ENCODE measurements at places on chromosomes 12 and 14.

DNA sequence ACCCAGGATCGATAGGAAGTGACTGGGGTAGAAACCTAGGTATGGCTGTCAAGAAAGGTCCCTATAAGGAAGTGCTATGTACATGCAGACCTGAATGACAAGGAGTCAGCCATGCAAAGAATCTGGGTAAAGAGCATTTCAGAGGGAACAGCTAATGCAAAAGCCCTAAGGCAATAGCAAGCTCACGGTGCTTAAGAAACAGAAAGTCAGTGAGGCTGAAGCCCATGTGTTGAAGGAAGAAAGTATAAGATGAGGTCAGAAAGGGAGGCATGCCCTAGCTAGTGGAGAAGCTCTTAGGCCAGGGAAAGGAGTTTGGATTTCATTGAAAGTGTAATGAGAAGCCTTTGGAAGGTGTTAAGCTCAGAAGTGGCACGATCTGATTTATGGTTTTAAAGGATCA, 6.0 kb upstream of the ADCY6 start:
- no peak for DNase-seq

DNA sequence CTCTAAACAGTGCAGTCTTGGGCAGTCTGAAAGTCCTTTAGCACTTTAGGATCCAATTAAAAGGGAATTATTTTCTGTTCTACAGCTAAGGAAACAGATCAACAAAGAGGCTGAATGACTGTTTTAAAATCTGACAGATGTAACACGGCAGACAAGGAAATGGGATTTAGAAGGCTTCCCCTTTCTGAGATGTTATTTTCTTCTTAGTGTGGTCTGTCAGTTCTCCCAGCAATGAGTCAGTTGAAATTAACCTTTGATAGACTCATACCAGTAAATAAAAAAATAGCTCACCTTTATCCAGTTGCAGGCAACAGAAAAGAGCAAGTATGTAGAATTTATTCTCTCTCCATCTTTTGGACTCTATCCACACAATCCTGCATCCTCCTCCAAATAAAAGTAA, 98.1 kb downstream of the NEDD1 start:
- DNase-seq = no peak

- no peak for DNase-seq
Measured at GRCh38 chr14:89543425-89543790, 126.4 kb upstream of the FOXN3 start.

DNA sequence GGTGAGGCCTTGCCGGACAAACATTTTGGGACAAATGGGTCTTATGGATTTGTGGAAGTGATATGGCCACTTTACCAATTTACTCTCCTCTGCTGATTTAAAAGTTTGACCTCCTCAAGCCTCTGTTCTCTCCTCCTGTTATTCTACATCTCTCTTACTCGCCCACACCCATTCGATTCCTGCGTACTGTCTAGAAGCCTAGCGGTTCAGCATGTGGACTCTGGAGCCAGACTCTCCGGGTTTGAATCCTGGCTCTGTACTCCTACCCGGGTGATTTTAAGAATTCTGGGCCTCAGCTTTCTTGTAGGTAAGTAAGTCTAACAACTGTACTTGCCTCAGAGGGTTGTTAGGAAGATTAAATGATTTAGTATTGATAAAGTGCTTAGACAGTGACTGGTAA, 168.6 kb upstream of the IFNG-AS1 start:
- no peak for DNase-seq

DNA sequence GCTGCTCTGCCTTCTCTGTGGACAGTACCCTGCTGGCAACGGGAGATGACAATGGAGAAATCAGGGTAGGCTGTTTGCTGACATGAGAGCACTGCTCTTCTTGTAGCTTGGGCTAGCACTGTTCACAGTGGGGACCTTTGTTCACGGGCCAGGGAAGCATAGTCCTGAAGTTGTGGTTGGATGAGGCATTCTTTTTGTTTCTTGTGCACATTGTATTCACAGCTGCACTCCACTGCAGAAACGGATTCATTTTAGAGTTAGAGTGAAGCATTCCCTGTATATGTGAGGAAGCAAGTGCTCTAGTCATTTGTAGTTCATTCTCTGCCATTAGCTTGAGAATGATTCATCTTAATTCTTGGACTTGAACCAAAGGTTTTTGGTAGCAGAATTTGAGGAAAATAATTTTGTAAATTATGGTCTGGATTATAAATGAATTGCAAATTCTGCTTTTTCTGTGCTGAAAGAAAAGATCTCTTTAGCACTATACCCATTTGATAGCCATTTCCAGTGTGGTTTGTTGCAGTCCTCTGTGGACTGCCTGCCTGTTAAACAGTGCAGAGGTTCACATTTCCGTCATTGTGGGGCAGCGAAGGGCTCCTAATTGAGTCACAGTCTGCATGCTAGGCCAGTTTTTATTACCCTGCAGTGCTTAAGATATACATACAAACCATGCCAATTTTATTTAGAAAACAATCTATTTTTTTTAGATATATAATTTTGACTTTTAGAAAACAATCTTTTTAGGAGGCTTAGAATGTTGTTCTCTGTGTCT, 80.6 kb downstream of the APAF1 start:
- peak; percentile 67 for DNase-seq

GRCh38 chr12:132484183-132484890, 5.6 kb upstream of the FBRSL1 start:
- DNase-seq = no peak

DNA sequence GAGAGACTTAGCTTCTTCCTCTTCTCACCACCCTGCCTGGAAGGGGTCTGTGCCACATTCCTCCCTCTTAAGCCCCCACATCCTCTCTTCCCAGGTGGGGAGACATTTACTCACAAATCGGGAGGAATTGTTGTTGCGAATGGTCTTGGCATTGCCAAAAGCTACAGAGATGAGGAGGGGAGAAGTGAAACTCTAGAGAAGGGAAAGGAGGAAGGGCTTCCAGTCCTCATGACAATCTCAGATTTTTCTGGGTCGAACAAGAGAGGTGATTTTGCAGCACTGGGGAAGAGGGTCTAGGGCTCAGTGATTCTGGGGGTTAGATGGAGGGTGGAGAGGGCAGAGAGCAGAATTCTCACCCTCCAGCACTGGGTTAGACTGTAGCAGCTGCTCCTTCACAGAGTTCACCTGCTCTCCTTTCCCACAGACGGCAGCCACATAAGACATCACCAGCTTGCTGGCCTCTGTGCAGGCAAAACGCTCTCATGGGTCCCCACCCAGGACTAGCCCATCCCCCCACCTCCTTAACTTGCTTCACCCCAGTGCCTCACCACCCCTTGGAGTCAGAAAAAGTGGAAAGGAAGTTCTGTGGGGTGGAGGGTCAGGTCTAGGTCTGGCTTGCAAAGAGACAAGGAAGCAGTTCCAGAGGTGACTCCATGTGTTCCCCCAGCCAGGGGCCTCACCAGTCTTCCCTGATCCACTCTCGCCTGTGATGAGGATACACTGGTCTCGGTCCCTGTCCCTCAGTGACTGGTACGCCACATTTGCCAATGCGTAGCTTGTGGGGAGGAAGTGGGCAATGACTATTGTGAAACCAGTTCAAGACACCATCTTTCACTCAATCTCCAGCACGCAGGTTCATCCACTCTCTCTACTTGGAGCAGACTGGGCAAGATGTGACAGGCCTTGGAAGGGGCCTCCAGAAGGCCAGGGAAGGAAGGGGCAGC, 2.7 kb downstream of the MYO1A start:
- no peak for DNase-seq

- DNase-seq = no peak
Measured at GRCh38 chr14:94699831-94700230, 70.1 kb downstream of the GSC start.

- no peak for DNase-seq
Measured at GRCh38 chr12:128420163-128420562, 153.2 kb downstream of the TMEM132C start.

- no peak for DNase-seq
Measured at GRCh38 chr14:33461036-33461435, 489.8 kb downstream of the EGLN3 start.

DNA sequence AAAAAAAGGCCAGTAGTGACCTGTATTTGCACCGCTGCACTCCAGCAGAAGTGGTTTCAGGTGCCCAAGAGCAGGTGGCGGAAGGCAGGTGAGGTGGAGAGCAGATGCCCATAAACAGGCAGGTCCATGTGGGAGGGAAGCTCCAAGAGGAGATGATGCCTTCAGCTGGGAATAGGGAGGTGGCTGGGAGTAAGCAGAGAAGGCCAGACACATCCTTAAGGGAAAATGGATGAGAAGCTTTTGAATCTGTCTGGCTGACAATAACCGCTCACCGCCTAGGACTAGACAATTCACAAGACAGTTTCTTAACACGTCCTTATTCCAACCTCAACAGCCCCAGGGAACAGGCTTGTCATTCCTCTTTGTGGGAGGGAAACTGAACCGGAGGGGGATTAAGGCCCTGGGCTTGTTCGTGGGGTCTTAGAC, 43.9 kb upstream of the PLEKHG6 start:
- DNase-seq = no peak

GRCh38 chr14:72423957-72424356, 469.9 kb downstream of the DPF3 start:
- DNase-seq = no peak

DNA sequence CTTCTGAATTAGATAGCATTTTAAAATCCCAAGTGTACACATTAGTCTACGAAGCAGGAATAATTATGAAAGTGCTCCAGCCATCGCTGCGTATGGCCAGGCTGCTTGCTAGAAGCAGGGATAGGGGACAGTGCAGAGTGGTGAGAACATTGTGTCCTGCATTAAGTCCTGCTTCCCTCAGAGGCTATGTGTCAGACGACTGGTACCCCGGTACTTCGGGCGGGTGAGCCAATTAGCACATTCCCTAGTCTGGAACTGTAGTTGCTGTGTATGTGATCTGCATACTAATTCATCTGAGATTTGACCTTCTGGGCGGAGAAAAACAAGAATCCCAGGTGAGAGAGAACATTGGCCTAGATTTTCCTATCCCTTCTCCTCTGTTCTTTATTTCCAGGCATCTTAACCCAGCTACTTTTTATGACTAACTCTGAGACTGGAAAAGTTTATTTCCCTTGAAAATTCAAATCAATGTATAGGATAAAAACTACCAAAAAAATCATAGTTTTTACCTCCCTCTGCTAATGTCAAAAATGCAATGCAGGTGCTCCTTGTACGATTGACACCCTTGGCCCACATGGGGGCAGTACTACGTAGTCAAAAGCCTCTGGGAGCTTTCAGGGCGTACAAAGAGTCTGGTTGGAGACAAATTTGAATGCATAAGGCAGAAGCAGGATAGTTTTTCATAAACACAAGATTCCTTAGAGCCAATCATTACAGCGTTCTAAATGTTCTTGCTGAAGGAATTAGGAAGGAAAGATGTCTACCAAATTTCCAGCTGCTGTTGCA, 764.3 kb downstream of the NOVA1 start:
- DNase-seq = peak; percentile 65

- DNase-seq = no peak
Measured at GRCh38 chr12:119156401-119157044, 22.2 kb upstream of the HSPB8 start.

DNA sequence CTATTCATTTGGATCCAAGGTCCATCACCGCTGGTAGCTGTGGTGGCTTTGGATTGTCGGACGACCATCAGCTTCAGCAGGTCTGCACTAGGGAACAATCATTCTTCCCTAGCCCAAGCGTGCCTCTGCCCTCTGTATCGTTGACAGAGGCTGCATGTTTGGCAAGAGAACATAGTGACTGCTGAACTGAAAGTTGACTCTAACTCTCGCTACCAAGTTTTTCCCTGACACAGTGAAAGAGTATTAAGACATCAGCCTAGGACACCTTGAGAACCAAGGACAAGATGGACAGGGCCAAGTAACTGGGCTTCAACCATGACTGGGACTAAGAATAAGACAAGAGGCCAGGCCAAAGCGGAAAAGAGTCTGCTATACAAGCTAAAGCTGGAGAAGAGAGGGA, 26.3 kb downstream of the TSHR start:
- no peak for DNase-seq

DNA sequence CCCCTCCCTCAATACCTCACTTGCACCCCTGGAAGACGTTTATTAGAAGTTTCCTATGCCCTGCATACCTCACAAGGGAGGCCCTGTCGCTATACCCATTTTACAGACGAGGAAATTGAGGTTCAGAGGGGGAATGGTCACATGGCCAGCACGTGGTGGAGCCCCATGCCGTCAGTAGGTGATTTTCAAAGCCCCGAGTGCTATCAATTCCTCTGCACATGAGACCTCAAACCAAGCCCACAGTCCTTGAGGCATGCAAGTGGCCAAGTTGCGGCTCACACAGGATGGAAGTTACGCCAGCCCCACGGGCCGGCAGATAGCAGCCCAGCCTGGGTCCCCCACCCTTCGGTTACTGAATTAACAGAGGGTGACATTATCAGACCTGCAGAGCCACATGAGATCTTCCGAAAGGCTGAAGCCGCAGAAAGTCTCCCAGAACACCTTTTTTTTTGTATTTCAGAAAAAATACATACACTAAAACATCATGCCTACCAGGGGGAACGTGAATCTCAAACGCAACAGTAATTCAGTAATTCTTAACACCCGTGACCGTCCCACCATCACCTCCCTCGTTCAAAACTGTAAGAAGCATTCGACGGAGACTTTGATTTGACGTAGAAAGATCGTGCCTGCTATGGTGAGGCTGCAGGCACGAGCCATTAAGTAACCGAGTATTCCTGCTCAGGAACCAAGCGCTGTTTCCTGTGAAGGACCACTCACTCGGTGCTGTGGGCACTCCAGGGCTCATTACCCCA, 129.0 kb downstream of the RFLNA start:
- no peak for DNase-seq

Data from fibroblast of mammary gland (primary cell).